ENCODE measurements at places on chromosomes 6 and 20.

- DNase-seq: no peak
Measured at GRCh38 chr6:146590492-146590891, 8.3 kb upstream of the ADGB start.

- no peak for DNase-seq
Measured at GRCh38 chr6:44499609-44500008, 112.1 kb downstream of the CDC5L start.

GRCh38 chr6:129731428-129731827 is 21.5 kb upstream of the ARHGAP18 start:
- no peak for DNase-seq

DNA sequence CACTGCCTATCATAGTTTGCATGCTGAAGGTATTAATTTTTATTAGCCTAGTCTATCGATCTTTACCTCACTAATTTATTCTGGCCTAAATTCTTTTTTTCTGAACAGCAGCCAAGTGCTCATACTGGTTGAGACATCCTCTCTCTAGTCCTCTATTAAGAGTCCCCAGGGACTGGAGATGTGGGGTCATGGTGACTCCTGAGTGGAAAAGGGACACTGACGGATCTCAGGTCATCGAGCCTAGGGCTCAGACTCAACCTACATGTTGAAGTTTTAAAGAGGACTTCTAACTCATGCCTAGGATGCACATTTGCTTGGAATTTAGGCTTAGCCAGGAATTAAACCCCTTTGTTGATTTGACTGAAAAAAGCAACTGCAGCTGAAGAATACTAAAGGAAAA is 378.1 kb downstream of the BTBD9 start:
- no peak for DNase-seq

DNA sequence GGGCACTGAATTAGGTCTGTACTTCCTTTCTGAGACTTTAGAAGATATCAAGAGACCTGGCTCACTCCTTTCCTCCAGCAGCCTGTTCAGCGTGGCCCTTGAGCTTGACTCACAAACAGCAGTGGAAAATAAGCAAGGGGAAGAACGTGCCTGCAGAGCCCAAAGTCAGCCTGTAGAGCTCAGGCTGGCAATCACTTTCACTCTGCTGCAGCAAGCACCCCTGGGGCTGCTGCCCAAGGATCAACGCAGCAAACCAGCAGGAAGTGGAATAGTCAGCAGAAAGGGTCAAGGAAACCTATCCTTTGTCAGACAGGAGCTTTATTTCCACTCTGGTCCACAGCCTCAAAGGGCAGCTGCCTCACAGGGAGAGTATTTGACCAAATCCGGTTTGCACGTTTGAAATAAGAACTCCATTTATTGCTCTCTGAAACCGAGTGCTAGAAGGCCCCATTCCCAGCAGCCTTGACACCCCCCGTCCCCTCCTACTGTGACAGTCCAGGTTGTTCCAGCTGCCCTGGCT is 77.4 kb downstream of the PRDM1 start:
- no peak for DNase-seq

DNA sequence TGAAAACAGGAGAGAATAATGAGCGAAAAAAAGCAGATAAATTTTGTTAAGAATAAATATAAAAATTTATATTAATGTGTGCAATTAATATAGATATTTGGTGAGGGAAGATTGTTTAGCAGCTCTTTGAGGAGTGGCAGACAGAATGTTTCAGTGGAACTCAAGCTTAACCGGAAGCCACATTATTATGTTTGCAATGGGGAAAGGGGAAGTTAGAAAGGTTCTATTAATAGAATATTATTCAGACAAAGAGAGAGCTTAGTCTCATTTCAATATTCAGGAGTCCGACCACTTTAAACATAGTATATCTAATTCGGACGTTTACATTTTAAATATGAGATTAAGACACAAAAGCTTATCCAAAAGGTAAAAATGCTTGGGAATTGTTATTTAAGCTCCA is 81.6 kb upstream of the KHDRBS2 start:
- DNase-seq: no peak

DNA sequence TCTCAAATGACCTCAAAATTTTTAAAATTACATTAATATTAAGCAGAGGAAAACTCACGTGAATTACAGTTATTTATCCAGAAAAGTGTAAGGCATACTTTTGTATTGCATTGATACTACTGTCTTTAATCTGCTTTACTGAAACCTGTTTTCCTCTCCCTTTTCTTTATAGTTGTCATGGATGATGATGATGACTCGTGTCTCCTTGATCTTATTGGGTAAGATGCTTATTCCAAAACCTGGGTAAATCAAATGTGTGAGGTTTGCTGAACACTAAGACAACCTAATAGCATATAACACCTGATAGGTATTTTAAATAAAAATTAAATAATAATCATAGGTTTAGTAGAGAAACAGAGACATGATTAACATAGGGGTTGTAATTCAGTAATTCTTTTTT is 40.0 kb downstream of the BICRAL start:
- no peak for DNase-seq

DNA sequence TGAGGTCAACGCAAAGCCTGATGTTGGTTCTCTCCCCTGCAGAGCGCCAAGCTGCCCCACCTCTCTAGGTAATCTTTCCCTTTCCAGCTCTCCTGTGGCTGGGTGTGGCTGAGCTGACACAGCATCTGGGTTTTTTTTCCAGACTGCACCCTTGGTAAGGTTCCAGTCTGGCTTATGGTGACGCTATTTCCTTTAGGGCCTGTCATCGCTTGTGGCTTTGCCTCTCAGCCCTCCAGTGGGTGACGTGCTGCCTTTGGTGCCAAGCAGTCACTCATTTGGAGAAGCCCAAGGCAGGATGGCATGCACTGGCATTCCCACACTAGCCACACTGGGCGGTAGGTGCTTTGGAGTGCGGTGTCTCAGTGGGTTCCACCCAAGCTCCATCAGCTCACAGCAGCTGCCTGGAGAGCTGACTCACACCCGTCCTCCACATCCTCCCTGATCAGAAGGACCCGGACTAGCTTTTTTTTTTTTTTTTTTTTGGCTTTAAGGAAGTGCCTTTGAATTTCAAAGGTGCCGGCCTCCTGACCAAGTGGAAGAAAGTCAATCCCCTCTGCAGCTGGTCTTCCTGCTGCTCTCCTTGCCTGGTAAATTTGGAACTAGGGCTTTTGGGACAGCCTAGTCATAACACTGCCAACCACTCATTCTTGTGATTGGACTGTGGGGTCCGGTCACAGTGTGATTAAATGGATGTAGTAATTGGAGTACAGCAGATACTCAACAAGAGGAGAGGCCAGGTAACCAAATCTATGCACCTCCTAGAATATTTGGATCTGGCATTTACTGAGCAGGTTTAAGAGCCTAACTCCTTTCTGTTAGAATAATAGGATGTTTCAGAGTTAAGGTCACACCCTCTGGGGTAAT is 153.6 kb downstream of the CD83 start:
- DNase-seq: no peak

DNA sequence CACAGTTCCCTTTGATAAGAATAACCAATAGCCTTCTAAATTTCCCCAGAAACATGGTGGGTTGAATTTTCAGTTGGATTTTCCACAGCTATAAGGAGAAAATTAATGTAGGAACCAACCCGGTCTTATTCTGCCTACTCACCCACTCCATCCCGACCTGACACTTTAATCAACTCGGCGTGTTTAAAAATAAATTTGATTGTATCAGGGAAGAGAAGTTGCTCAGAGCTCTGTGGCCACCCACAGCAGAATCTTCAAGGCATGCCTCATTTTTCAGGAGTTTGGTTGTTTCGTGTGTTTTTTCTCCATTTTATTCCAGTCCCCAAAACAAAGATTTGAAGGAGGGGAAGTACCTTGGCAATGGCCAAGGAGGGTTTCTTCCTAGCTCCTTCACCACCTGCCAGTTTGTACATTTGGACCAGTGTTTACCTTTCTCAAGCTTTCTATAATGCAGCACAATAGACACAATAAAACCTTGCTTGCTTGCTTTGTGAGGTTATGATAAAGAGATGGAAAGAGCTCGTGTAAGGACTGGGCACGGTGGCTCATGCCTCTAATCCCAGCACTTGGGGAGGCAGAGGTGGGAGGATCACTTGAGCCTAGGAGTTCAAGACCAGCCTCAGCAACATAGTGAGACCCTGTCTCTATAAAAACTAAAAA is 297.2 kb upstream of the JARID2 start:
- DNase-seq: no peak

- DNase-seq: no peak
Measured at GRCh38 chr20:31494131-31494530, 19.0 kb downstream of the REM1 start.

GRCh38 chr6:78875505-78875904 is 8.2 kb downstream of the IRAK1BP1 start:
- DNase-seq: no peak

- no peak for DNase-seq
Measured at GRCh38 chr6:161435748-161436070, 161.8 kb upstream of the AGPAT4 start.
